ENCODE measurements at places on chromosomes 2 and 18.

GRCh38 chr2:174908284-174908683 lies 96.9 kb downstream of the CHN1 start:
- DNase-seq = no peak

DNA sequence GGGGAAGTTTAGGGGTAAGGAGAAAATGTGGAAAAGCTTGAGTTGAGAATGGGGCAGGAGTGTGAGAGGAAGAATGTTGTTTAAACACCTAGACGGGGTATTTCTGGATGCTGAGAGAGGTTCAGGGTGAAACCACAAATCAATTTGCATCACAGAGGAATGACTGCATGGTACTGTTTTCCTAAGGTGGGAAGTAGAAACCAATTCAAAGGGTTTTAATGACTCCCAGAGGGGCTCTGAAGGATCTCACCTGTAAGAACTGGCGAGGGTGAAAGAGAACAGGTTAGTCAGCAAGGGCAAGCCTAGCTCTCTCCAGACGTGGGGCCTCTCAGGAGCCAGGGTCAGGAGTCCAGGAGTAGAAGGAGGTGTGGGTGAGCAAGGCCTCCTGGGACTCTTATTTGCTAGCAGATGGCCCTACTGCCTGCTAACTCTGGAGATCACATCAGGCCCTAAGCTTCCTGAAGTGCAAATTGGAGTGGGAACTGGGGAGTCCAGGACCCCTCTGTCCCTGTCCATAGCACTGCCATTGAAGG lies 133.0 kb upstream of the CELF4 start:
- no peak for DNase-seq

DNA sequence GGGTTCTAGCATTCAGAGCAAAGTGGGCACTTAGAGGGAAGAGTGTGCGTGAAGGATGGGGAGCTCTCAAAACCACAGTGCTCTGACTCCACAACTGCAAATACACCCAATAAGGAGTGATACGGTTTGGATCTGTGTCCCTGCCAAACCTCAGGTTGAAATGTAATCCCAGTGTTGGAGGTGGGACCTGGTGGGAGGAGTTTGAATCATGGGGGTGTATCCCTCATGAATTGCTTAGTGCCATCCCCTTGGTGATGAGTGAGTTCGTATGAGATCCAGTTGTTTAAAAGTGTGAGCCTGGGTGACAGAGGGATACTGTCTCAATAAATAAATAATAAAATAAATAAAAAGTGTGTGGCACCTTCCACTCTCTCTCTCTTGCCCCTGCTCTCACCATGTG lies 50.3 kb upstream of the CCDC85A start:
- no peak for DNase-seq

GRCh38 chr2:121196132-121196848 lies 88.7 kb downstream of the TFCP2L1 start:
- no peak for DNase-seq

- no peak for DNase-seq
Measured at GRCh38 chr2:190646780-190647522, 1.9 kb upstream of the NAB1 start.

GRCh38 chr2:38653380-38653714 lies 12.6 kb upstream of the GALM start:
- DNase-seq = no peak

- DNase-seq = no peak
Measured at GRCh38 chr2:25490217-25490616, 148.5 kb upstream of the DNMT3A start.

DNA sequence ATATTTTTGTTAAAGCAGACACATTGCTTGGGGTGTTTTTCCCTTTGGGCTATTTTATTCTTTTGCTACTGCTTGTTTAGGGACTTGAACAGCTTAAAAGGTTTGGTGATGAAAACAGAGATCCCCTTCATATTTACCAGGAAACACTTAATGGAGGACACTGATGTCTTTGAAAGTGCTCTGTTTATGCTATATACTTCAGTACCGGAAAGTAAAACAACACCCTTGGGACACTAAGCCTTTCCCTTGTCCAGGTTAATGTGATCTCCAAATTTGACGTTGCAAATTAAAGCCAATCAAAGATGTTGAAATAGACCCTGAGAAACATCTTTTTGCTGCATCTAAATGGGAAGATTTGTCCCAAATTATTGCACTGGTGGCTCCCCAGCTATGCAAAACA lies 564.6 kb upstream of the PKDCC start:
- no peak for DNase-seq

GRCh38 chr2:144824306-144825080 lies 304.6 kb upstream of the ZEB2 start:
- no peak for DNase-seq

DNA sequence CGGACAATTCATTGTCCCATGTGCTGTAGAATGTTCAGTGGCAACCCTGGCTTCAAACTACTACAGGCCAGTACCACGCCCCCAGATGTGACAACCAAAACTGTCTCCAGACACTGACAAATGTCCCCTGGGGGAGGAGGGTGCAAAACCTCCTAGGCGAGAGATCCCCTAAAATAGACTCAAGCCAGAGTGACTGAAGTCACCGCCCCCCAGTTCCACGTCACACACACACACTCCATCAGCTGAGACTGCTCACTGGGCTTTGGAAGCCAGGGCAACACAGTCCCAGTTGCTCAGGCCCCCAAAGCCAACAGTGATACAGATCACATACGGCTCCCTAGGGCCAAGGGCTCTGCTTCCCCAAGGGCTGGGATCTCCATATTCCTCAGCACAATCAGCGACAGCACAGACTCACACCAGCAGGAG lies 19.1 kb downstream of the HDAC4 start:
- no peak for DNase-seq

- no peak for DNase-seq
Measured at GRCh38 chr2:121006743-121007489, 271.2 kb downstream of the GLI2 start.

GRCh38 chr18:55018602-55019001 lies 59.3 kb upstream of the CCDC68 start:
- peak; percentile 60 for DNase-seq

DNA sequence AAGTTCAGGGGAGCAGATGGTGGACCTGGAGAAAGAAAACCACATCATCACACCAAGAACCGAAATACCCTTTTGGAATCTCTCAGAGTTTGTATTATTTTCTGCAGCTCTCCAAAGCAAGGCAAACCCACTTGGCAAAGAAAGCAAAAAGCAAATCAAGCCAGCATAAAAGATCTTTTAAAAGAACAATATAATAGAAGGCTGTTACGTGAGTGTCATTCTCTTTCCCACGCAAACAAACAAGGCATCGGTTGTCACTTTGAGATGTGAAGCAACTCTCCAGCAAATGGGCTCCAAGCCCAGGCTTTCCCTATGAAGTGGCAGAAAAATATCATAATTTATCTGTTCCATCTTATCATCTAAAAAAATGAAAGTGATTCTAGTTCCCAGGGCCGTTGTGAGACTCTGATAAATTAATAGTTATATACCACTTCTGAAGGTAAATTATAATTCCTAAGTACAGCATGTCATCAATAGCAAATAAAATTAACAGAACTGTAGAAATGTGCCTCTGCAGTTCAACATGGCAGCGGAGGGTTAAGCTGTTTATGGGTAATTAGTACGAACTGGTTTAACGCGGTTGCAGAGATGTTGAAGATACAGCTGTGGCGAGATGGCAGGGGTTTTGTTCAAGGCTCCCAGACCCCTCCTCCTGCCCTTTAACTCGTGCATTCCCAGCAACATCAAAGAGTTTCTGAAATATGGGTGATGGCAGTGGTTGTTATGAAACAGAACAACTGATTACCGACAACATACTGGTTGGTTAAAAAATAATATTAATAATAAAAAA lies 89.2 kb downstream of the EPHA4 start:
- DNase-seq = no peak

DNA sequence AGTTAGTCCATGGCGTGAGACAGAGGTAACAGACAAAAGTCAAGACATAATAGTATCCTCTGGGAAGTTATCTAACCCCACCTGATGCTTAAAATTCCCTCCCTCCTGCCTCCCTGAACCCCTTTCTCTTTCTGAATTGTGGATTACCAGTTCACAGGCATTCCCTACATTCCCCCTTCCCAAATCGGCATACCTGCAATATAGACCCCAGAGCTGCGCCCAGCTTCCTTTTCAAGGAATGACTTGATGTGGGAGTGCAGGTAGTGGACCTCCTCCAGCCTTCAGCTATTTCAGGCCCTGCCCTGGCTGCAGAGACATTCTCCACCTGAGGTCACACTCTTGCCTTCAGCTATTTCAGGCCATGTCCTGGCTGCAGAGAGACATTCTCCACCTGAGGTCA lies 111.1 kb upstream of the KLF7 start:
- no peak for DNase-seq
